ENCODE measurements at places on chromosomes 7 and 10.
A peak's percentile ranks its signal among the peaks of the same experiment; 100 is the strongest.

GRCh38 chr7:133676805-133677370 is 424.0 kb downstream of the EXOC4 start:
- peak; percentile 55 for DNase-seq

DNA sequence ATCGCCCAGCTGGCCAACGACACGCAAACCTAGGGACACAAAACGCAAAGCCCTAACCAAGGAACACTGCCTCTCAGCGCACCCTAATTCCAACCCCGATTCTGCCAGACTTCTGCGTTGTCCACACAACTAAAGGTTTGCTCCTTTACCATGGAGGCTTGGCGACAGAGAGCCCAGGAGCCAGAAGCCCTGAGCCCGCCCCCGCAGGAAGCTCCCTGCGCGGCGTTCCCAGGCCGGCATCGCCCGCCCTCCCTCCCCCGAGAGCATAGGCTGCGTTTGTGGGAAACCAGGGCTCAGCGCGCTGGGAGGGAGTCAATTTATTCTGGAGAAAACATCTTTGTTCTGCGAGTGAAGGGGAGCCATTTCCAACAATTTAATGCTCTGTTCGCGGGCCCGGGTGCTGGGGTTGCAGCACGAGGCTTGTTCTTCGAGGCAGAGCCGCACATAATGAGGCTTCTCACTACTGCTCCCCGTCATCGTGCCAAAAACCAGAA is 103.9 kb downstream of the GRID1 start:
- DNase-seq = no peak

DNA sequence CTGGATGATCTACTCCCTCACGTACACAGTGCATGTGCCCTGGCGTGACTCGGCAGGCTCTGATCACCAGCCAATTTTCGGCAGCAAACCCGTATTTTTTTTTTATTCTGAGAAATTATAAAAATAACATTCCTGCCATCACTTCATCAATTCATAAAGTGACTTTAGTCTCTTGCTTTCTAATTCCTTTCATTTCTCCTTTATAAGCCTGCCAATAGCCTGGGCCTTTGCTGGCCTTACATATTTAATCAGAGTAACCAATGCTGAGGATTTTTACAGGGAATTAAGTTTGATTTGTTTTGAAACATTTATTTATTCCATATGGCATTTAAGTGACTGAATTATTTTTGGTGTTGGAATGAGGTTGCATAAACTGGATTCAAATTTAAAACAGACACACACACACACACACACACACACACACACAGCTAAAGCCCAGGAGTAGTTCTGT is 140.8 kb downstream of the ETV1 start:
- DNase-seq = peak; percentile 8

GRCh38 chr7:156479596-156479995 is 161.0 kb upstream of the RNF32 start:
- no peak for DNase-seq

- peak; percentile 82 for DNase-seq
These were observed 87.9 kb downstream of the STRA8 start for GRCh38 chr7:135321556-135321955.

- DNase-seq = no peak
These were observed 66.6 kb downstream of the NRBF2 start for GRCh38 chr10:63199716-63200115.

- peak; percentile 34 for DNase-seq
These were observed 47.3 kb downstream of the LRRN3 start for GRCh38 chr7:111138193-111138569.

DNA sequence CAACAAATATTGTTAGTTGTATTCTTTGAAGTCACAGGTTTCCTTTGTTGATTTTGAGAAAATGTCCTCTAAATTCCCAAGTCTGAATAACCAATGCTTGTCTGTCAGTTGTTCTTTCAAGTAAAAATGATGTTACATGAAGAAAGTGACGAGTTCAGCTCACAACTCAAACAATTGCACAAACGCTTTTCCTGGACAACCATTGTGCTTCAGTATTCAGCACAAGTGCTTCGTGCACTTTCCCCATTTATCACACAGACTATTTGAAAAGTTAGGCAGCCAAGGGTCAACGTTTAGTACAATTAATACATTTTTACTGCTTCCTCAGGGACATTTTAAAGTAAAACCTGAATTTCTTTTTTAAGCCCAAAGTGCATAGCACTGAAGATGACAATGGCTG is 44.5 kb downstream of the CDK1 start:
- DNase-seq = no peak

- DNase-seq = no peak
These were observed 13.4 kb downstream of the C10orf71 start for GRCh38 chr10:49312246-49312869.
